ENCODE measurements at places on chromosomes 6 and 20. TPM values are rescaled to one million over a fixed set of nuclear protein-coding genes. Genes with fewer than 3 reads are reported as not detected.

OXT gene
- total RNA-seq: not detected

NKX2-4 gene
- not detected for total RNA-seq

FAM184A gene
- 0.54 TPM for total RNA-seq

SAPCD1 gene
- 0.67 TPM for total RNA-seq

PPARD gene
- 6.4 TPM for total RNA-seq

PKIB gene
- 0.15 TPM for total RNA-seq

ZSWIM3 gene
- total RNA-seq: 3.3 TPM

CST8 gene
- total RNA-seq: not detected

MYB gene
- total RNA-seq: not detected

C6orf132 gene
- 0.10 TPM for total RNA-seq

TJAP1 gene
- 17.1 TPM for total RNA-seq

RFX6 gene
- not detected for total RNA-seq

DLGAP4 gene
- 23.7 TPM for total RNA-seq

NAPB gene
- 1.7 TPM for total RNA-seq

SALL4 gene
- total RNA-seq: under 0.01 TPM

GNMT gene
- not detected for total RNA-seq

FBXL4 gene
- 7.9 TPM for total RNA-seq

AURKA gene
- 57.6 TPM for total RNA-seq

HS3ST5 gene
- not detected for total RNA-seq

C20orf141 gene
- not detected for total RNA-seq

OTOR gene
- not detected for total RNA-seq

SLC18B1 gene
- 10.7 TPM for total RNA-seq

BPIFA1 gene
- not detected for total RNA-seq

PLCB1 gene
- total RNA-seq: 22.7 TPM

PDYN gene
- not detected for total RNA-seq

ATP9A gene
- 26.5 TPM for total RNA-seq

ASIP gene
- not detected for total RNA-seq

POM121L2 gene
- not detected for total RNA-seq

C6orf141 gene
- 10.6 TPM for total RNA-seq

GABRR1 gene
- not detected for total RNA-seq

LTA gene
- not detected for total RNA-seq

RIPPLY2 gene
- total RNA-seq: not detected

HCRTR2 gene
- not detected for total RNA-seq

FOXQ1 gene
- not detected for total RNA-seq

PSORS1C2 gene
- total RNA-seq: not detected

NRSN2 gene
- total RNA-seq: 35.9 TPM

TREM2 gene
- not detected for total RNA-seq

GTF3C6 gene
- 74.5 TPM for total RNA-seq

MEI4 gene
- not detected for total RNA-seq

TRIM15 gene
- not detected for total RNA-seq

CDH26 gene
- total RNA-seq: not detected

TAGAP gene
- 0.07 TPM for total RNA-seq

VARS2 gene
- total RNA-seq: 19.5 TPM

ZC2HC1B gene
- total RNA-seq: not detected

SMLR1 gene
- not detected for total RNA-seq

GINM1 gene
- total RNA-seq: 35.1 TPM

CENPW gene
- total RNA-seq: 28.8 TPM

CTCFL gene
- not detected for total RNA-seq

GSTA2 gene
- not detected for total RNA-seq

MLIP gene
- total RNA-seq: 6.1 TPM

SLC4A11 gene
- 3.1 TPM for total RNA-seq

SPTLC3 gene
- 0.33 TPM for total RNA-seq

All from mammary microvascular endothelial cell (primary cell).